ENCODE measurements at places on chromosomes 16 and 17.

GRCh38 chr16:57376313-57376818, 4.1 kb downstream of the CX3CL1 start:
- DNase-seq: no peak

GRCh38 chr16:27398894-27399853, 2.8 kb upstream of the IL21R start:
- no peak for DNase-seq

DNA sequence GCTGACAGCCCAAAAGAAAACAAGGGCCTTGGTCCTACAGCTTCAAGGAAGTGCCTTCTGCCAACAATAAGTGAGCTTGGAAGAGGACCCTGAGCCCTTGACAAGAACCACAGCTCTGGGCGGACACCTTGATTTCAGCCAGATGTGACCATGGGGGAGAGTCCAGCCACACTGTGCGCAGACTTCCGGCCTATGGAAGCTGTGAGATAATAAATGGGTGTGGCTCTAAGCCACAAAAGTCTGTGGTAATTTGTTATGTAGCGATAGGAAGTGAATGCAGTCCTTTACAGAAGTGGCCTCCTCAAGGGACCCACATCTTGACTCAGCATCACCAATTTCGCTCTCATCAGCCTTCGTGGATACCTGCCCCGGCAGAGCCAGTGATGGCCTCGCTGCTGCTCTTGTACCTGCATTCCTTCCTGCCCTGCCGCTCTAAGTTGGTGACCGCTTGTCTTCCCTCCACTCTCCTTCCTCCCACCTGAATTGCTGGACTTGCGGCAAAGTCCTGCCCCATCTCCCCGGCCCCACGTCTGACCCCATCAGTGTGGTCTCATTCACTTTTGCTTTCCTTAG, 29.3 kb downstream of the PRSS54 start:
- no peak for DNase-seq

DNA sequence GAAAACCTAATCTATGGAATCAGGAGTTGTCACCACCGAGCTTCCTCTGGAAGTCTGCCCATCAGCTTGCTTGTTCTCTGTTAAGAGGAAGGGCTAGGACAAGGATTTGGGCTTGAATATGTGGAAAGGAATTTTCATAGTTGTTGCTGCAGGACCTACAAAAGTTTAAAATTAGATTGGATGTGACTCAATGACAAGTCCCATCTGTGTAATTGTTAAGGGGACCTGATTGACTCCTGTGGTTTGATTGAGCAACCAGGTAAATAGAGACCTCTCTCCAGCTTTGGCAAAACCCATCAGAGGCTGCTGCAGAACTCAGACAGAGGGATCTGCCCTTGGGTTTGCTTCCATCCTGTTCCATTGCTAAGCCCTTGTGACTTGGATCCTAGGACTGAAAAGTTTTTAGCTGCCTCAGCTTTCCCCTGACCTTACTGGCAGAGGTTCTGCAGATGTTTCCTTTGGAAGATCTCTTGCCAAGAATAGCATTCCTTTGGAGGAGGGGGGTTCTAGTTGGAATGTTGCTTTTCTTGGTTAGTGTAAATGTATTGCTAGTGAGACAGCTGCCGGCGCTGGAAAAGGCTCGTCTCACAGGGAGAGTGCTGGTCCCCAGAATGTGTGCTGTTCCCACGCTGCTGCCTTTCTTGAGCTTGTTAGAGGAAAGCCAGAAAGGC, 50.0 kb downstream of the SF3B3 start:
- no peak for DNase-seq

DNA sequence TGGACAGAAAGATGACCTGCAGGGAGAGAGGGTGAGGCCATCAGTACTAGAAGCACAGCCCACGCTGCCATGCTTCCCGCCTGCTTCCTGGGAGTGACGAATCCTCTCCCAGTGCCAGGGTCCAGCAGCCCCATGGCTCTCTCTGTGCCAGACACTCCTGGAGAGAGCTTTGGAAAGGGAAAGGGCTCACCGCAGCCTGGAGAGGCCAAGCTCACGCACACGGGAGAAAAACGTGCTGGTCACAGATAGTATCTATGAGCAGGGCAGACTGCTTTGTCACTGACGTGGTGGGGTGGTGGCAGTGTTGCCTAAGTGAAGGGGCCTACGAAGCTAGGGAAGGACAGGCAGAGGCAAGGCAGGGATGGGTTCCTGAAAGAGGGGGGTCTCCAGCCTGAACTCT, 5.4 kb downstream of the WBP2 start:
- DNase-seq: no peak

DNA sequence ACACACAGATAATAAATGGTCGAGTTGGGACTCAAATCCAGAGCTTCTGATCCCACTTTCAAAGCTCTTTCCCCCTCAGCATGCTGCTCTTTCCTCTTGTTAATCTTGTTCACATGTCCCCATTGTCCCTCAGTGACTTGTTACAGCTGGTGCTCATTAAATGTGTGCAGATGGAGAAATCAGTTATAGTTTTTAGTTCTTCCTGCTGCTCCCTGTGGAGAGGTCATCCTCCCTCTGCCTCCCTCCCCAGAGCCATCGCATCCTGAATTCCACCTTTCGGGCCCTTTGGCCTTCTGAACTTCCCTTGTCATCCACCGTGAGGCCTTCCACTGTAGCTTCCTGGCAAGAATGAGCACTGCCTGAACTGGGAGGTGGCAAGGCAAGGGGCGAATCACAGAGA, 179.6 kb downstream of the WSCD1 start:
- no peak for DNase-seq

DNA sequence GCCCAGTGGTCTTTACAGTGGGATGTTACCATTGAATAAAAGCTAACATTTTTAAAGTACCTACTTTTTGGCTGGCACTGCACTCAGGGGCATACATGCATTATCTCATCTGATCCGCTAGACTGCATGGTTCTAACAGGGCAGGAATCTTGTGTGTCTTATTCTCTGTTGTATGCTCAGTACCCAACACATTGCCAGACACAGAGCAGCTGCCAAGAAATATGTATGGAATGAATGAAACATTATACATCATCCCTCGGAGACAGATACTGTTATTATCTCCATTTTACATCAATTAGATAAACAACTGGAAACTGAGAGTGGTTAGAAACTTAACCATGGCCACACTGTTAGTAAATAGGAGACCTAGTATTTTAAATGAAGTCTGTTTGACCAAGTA, 74.1 kb upstream of the CDH11 start:
- no peak for DNase-seq

- no peak for DNase-seq
Observed at GRCh38 chr16:82043680-82044584, 8.9 kb downstream of the HSD17B2 start.

- DNase-seq: peak; percentile 88
Observed at GRCh38 chr16:29678691-29679267, at the start of gene QPRT. Gene QPRT (plus strand): TSS chr16:29679180. CDS start chr16:29679198, 18 bp downstream.

DNA sequence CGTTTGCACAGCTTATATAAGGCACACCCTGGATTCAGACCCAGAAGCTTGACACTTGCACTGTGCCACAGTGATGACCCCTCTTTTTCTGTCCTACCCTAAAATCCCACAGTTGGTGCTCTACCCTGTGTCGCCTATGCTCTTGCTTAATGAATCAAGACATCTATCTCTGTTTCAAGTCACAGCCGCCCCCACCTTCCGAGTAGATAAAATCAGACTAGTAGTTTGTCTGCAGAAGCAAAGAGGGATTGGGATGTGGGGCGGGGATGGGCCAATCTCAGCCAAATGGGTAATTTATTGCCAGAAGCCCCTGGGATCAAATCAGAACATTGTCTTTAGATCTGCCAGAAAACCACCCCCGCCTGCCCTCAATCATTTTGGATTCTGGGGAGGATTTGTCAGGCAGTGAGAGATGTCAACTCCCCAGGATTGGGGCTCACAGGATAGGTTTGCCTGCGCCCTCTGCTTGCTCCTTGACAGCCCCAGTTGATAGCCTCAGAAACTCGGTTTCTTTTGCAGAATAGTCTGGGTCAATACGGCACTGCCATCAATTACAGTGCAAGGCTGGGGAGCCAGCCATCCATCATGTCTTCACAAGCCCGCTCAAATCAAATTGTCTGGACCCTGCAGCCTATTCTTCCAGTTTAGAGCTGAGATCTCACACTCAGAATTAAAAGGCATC, 520.8 kb downstream of the GRIN2A start:
- peak; percentile 30 for DNase-seq

GRCh38 chr17:82434216-82434565, 15.8 kb upstream of the OGFOD3 start:
- no peak for DNase-seq

GRCh38 chr16:65044873-65045272, 77.0 kb downstream of the CDH11 start:
- DNase-seq: no peak

- DNase-seq: no peak
Observed at GRCh38 chr16:81758376-81758775, 20.7 kb upstream of the PLCG2 start.

DNA sequence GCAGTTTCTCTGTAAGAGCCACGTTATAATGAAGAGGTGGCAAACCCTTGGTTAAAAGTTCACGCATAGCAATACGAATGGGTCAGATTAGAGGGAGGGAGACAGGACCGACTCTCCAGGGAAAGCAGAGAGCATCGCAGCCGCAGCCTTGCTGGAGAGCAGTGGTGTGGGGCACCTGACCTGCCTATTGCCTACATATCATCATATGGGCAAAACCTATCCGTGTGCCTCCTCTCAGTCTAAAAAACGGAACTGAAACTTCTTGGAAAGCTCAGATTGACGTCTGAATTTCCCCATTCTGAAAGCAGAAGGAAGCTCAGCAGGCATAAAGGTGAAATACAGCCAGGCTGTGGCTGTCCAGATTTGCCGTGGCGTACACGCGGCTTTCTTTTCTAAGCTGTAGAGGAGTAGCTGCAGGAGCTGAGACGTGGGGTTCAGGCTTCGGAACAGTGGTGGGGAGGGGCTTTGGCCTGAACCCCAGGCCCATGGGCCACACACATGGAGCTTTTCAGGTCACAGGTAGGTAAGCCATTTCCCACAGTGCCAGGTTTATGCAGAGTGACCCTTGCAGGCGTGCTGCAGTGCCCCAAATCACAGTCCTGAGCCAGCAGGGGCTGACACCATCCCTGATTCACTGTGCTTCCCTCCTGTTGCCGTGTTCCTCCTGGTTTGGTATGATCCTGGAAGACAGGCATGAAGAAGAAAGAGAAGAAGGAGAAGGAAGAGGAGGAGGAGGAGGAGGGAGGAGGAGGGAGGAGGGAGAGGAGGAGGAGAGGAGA, 41.6 kb upstream of the TNRC6C start:
- DNase-seq: no peak

DNA sequence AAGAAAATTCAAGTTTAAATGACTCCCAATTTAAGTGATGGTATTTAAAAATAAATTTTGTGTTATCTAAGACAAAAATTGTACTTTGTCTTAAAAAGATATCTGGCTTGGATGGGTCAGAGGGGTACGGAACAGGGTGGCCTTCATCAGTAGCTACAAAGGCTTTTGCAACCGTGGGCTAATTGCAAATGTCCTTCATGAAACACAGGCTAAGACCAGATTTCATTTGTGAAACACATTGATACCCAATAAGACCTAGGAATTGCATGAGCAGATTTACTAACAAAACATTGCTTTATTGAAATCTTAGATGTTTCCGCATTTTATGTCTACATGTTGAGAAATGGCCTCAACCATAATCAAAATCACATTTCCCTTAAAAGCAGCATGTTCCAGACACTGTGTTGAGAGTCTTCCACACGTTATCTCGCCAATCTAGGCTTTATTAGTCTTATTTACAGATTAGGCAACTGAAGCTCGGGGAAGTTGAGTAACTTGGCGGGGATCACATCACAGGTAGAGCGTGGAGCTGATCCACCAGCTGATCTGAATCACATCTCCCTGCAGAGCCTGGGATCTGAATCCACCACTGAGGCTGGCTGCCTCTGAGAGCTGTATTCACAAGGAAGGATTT, 21.8 kb downstream of the FBXO39 start:
- no peak for DNase-seq

DNA sequence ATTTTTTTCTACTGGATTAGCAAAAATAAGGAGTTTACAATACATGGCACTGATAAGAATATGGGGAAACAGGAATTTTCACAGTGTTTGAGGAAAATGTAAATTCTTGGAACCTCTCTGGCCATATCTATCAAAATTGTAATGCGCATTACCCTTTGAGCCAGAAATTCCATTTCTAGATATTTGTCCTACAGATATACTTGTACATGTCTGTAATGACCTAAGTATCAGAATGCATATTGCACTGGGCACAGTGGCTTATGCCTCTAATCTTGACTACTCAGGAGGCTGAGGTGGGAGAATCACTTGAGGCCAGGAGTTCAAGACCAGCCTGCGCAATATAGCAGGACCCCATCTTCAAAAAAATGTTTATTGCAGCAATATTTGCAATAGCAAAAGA, 25.8 kb upstream of the HAS3 start:
- no peak for DNase-seq

GRCh38 chr17:51013322-51013721, 107.3 kb downstream of the SPAG9 start:
- DNase-seq: no peak

GRCh38 chr17:6392609-6393350, 42.1 kb downstream of the AIPL1 start:
- DNase-seq: no peak

DNA sequence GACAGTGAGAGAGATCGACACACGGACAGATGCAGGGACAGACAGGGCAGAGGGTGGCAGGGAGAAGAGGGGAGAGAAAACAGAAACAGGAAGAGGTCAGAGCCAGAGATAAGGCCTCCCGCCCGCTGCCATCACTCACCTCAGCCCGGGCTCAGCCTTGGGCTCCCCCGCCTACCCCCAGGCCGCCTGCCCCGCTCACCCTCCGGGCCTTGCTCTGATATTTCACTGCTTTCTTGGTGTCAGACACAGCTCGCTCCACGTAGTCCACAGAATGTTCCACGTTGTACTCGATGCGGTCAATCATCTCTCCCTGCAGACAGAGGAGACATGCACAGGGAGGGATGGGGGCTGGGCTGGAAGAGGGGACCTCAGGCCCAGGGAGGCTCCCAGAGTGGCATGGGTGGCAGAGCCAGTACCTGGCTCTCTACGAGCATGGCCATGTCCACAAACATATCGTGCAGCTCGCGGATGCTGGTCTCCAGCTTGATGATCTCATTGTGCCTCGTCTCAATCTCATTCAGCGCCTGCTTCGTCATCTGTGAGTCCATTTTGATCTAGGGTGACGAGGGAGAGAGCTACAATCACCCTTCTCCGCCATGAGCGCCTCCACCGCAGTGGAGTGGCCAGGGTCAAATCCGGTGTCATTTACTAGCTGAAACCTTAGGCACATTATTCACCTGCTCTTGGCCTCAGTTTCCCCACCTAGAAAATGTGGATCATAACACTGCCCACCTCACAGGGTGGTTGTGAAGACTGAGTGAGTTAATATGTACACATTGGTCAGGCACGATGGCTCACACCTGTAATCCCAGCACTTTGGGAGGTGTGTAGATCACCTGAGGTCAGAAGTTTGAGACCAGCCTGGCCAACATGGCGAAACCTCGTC, 8.2 kb downstream of the HSD3B7 start:
- DNase-seq: no peak

- DNase-seq: no peak
Observed at GRCh38 chr16:86401126-86401525, 109.2 kb upstream of the FOXF1 start.

GRCh38 chr17:62595484-62595883, 32.0 kb upstream of the MRC2 start:
- DNase-seq: no peak

All from ecto neural progenitor cell (in vitro differentiated cells).